Dermis microvascular lymphatic vessel endothelial cell (primary cell): ENCODE measurements at places on chromosomes 13 and 19.

DNA sequence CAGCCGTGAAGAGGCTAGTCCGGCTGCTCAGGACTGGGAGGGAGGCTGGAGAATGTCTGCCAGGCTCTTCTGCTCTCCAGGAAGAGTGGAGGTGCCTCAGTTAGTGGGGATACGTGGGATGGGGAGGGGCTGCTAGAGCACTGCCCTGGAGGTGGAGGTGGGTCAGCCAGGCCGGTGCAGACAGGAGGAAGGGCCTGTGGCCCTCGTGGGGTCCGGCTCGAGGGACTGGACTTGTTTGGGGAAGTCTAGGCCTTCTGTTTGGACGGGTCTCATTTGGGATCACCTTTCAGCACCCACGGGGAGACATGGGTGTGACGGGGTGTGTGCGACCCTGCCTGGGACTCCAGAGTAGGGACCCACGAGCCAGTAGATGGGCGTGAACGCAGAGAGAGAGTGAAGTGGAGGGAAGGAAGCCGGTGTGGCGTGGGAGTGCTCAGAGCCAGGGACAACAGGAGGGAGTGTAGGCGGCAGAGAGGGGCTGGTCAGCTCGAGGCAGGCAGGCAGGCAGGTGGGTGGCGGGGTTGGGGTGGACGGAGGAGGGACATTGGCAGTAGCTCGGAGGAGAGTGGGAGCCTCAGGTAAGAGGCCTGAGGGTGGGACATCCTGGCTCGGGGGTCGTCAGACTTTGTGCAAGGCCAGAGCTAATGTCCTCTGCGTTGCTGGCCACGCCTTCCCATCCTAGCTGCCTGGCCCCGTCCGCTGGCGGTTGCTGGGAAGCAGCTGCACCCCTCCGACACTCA is 11.5 kb downstream of the EPN1 start:
- no peak for DNase-seq

DNA sequence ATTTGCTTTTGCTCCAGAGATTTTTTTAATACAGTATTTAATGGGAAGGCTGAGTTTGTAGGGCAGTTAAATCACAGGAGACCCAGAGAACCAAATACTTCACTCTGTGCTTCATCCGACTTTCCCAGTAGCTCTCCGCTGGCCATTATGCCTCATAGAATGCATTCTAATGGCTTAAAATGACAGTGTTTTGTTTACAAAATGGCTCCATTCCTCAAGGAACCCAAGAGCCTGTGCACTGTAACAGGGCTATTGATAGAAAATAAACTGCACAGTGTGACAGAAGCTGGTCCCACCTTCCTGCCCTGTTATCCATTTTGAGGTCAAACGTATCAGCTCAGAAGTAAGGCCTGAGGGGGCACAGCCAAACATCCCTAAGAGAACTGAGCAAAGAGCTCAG is 136.5 kb downstream of the RAP2A start:
- no peak for DNase-seq

DNA sequence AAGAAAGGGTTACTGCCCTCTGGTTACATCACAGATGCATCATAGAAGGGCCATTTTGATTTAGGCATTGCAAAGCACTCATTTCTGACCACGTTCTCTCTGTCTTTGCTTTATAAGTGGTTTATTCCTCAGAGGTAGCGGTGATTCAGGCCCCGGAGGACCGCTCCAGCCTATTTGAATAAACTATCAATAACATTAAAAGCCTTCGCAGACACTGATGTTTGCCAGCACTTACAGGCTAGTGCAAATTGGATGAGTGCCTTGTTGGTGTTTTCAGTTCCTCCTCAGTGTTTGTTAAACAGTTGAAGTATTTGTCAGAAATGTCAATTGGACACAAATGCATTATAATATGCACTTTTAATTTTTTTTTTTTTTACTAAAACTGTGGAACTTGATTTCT is 120.2 kb downstream of the RXFP2 start:
- no peak for DNase-seq

GRCh38 chr19:13835791-13836723 is 40.8 kb downstream of the ZSWIM4 start:
- no peak for DNase-seq

- DNase-seq, result no peak
Observed at GRCh38 chr13:110907301-110907700, 7.6 kb downstream of the ANKRD10 start.

- DNase-seq, result no peak
Observed at GRCh38 chr19:2727640-2727944, 6.4 kb upstream of the DIRAS1 start.

DNA sequence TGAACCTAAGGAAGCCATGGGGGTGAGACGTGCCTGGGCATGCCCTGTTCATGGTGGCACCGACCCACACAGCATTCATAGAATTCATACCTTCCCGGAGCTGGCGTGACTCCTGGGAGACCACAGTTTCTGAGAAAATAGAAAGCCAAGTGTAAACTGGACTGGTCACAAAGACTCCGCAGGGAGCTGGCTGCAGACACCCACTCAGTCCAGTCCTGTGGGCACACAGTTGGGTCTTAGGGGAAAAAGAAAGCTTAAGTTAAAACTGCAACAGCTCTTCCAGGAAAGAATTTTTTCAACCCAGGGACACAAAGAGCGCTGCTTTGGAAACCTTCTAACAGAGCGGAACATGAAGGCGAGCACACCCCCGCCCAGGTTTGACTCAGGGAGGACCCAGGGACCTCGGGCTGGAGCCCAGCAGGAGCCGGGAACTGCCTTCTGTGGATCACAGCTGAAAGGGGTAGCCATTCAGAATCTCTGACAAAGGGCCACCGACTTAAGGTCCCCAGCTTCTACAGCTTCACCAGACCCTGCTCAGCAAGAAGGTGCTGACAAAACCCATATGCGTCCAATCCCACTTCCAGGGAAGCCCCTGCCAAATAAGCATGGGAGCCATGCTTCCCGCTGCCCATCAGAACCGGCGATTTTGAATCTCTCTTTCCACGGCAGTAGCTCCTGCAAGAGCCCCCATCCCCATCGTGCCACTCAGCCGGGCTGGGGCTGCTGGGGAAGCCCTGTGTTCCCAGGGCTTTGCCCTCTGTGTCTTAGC is 183.7 kb downstream of the COL4A1 start:
- no peak for DNase-seq

DNA sequence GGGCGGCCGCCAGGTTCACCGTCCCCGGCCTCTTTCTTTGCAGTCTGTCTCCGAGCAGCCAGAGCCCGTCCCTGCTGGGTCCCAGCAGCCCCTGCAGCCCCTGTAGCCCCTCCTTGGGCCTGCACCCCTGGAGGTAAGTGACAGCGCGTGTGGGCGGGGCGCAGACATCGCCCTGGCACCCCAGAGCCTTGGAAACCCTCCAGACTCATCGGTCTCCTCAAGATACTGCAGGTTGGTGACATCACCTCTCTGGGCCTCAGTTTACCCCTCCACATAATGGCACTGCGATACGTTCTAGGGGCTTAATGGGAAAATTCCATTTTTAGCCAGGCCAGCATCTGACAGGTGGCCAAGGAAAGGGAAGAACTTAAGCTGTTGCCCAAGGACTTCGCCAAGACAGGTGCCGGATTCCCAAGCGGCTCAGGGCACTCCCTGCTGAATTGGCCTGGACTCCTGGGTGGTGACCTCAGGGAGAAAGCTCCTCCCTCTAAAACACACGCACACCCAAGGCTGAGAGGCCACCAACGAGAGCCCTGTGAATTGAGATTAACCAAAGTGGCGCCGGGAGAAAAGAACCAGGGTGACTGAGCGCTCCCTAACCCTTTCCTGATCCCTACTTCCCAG is 13.1 kb downstream of the MAST3 start:
- DNase-seq, result no peak

DNA sequence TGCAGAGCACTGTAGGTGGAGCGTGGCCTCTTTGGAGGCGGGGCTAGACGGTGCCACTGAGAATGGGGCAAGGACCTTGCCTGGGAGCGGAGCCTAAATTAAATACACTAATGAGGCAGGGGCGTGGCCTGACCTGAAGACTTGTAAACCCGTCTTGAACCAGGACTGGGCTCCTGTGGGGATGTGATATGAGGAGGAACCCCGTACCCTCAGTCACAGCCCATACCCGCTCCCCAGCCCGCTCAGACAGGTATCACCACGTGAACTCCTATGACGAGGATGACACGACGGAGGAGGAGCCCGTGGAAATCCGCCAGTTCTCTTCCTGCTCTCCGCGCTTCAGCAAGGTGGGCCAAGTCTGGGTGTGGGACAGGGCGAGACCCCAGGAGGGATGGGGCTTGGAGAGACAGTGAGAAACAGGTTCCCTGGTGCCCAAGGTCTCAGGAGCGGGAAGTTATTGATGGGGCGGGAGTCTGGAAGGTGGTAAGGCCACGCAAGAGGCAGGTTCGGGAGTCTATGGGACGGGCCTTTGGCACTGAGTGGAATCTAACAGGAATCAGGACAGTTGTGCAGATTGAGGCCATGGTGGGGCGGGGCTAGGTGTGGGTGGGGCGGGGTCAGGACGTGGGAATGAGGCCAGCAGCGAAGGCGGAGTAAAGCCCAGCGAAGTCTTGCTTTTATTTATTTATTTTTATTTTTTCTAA is 14.7 kb downstream of the DNASE2 start:
- DNase-seq, result no peak

GRCh38 chr19:53545271-53546065 is 7.5 kb downstream of the ZNF331 start:
- peak; percentile 49 for DNase-seq

GRCh38 chr13:43373400-43373799 is 350.0 kb downstream of the DNAJC15 start:
- DNase-seq, result no peak

DNA sequence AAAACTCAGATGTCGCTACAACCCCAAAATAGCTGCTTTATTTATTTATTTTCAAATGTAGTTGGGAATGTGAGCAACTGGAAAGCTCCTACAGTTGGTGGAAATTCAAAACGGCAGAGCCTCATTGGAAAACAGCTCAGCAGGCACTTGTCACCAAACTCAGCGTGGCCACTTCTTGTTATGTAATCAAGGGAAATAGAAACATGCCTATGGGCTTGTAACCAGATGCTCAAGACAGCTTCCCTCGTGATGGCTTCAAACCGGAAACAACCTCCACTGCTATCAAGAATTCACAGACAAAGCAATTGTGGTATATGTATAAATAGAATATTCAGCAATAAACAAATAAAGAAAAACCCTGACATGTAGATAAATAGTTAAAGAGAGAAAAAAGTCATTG is 627.8 kb upstream of the SLC10A2 start:
- no peak for DNase-seq

- no peak for DNase-seq
Observed at GRCh38 chr13:67855741-67856238, 625.7 kb upstream of the PCDH9 start.

- no peak for DNase-seq
Observed at GRCh38 chr13:31049833-31050232, 111.9 kb downstream of the HSPH1 start.

DNA sequence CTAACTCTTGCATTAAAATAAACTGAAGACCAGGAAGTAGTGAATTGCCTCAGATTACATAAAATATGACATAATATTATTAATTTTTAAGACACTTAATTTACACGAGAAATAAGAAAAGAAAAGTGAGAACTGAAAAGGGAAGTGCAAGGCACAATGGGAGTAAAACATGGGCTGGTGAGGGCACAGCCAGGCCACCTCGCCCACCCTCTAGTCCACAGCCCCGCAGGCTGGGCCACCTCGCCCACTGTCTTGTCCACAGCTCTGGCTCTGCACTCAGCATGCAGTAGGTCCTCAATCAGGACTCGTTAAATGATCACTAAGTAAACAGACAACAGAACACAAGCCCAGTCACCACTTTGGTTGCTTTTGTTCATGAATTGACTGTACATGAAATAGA is 67.8 kb upstream of the ARHGEF7 start:
- no peak for DNase-seq

DNA sequence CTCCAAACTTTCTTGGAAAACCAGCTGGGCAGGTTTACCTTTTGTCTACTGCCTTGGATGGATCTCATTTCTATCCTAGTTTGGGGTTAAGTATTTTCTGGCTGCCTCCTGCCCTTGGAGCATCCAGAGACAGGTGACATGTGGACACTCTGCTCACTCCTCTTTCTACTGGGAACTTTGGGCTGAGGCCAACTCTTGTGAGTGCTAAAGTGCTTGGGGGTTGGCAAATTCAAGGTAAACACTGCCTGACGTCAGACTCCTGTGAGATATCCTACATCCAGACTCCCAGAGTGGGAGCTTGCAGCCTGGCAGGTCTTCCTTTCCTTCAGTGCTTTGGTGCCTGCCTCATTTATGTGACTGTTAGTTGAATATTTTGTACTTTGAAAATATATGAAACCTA is 388.1 kb downstream of the KCNRG start:
- no peak for DNase-seq

DNA sequence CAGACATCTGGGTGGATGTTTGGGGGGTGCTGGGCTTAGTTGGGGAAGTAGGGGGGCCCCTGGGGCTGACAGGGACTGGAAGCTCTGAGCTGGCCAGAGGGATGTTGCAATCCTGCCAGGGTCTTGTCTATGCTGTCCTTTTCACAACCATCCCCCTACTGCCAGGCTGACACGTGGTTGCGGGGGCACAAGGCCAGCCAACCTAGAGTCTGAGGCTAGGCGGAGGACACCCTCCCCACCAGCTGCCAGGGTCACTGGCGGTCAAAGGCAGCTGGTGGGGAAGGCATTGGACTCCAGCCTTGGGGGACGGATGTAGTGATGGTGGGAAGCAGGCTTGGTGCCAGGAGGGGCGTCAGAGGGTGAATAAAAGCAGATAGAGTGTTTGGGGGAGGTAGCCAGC is 1.6 kb upstream of the APOC1 start:
- DNase-seq, result no peak

DNA sequence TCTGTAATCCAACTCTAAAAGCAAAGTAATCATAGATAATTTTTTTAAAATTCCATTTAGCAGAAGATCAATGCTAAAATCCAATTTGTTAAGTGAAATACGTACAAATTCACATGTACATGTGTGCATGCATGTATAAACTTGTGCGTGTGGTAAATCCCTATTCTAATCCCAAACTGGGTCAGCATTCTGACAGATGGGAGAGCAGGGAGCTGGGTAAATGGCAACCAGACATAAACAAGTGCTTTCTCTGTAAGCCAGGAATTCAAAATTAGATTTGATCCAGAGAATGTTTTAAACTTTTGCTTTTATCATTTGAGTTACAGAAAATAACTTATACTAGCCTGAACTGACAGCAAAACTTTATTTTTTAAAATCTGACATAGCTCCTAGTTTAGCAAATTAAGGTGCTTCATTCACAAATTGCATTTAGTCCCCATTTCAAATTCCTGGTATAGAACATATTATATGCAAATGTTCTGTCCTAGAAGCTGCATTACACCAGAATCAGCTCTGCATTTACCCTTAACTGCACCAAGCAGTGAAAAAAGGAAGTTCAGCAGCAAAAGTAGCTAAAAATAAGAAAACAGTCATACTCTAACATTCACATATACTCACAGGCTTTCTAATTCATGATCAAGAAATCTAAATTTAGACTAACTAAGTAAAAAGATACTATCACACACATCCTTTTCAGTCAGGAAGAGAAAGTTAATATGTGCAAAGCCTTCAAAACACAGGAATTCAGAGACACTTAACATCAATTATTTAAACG is 32.6 kb downstream of the UBL3 start:
- DNase-seq, result no peak

GRCh38 chr19:1451916-1452801 is 2.2 kb downstream of the APC2 start:
- DNase-seq, result no peak

GRCh38 chr13:54852831-54853230 is 1824.2 kb downstream of the OLFM4 start:
- no peak for DNase-seq

GRCh38 chr13:32391101-32391619 is 36.8 kb downstream of the N4BP2L1 start:
- DNase-seq, result no peak
